Body of pancreas (tissue), 4 donors: ENCODE measurements at places on chromosomes 2 and 18. TPM values are rescaled to one million over a fixed set of nuclear protein-coding genes. Genes with fewer than 3 reads are reported as not detected.
A peak's percentile ranks its signal among the peaks of the same experiment; 100 is the strongest.

Gene GKN1
- not detected for total RNA-seq

Gene CCDC68
- 5.3 TPM for total RNA-seq

Gene KCNG2
- not detected for total RNA-seq

Gene TCF23
- total RNA-seq: 0.66 TPM

Gene FLACC1
- 2.3 TPM for total RNA-seq

GRCh38 chr18:35029103-35029502, 12.1 kb upstream of the MAPRE2 start:
- DNase-seq: no peak

DNA sequence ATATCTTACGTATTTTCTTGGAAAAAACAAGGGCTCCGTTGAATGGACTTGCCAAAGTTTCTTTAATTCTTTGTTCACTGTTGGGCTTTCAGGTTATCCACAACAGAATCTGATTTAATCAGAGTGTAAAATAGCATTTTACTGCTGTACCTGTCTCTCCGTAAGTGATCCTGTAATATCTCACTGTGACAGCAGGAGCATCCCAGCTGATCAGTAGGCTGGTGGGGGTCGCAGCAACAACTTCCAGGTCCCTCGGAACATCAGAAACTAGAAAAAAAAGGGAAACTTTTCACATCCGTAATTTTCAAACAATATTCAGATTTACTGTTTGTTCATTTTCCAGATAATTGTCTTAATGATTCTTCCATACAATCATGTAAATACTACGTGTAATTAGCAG, 51.2 kb downstream of the FN1 start:
- DNase-seq: no peak

DNA sequence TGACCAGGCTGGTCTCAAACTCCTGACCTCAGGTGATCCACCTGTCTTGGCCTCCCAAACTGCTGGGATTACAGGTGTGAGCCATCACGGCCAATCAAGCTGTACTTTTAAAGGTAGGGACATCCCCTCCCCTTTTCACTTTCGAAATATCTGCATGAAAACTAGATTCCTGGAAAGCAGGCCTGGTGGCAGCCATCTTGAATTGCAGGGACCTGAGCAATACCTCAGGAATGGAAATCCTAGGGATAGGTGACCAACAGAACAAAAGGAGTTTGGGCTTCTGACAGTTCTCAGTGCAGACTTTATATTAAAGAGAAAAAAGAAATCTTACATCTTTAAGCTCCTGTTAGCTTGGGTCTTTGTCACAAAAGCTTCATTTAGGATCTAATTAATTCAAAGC, 62.6 kb downstream of the KLF7 start:
- DNase-seq: no peak

DNA sequence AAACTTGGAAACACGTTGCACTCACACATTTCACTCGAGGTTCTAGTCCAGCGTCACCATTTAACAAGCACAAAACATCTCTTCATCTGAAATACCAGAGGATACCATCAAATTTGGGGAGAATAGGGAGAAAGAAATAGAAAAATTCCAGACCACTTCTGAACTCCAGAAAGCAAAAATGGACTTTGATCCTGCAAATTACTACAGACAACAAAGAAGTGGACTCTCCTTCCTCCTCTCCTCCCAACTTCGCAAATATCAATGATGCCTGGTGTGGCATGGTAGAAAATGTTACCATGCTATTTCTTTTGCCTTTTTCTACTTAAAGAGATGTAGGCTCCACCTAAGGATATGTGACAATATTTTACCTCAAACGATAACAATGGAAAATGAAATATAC, 13.5 kb downstream of the UXS1 start:
- DNase-seq: no peak

GRCh38 chr2:11177871-11178690, 22.8 kb downstream of the SLC66A3 start:
- DNase-seq: no peak

GRCh38 chr2:20421336-20421987, 25.4 kb upstream of the RHOB start:
- DNase-seq: peak; percentile 71

DNA sequence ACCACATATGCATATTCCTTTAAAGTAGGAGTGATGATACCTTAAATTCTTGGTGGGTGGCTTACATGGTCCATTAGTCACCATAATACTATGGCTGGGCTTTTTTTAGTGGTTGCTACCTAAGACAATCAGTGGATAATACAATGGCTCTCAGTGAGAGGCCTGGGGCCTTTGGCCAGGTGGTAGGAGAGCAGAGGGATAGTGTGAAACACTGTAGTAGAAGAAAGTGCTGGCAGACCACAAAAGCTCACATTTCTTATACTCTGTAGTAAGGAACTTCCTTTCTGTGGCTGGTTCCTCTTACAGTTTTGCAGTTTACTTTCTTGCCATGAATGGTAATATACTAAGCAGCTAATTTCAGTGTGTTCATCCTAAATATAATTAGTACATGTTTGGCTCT, 583.5 kb downstream of the XIRP2 start:
- no peak for DNase-seq

DNA sequence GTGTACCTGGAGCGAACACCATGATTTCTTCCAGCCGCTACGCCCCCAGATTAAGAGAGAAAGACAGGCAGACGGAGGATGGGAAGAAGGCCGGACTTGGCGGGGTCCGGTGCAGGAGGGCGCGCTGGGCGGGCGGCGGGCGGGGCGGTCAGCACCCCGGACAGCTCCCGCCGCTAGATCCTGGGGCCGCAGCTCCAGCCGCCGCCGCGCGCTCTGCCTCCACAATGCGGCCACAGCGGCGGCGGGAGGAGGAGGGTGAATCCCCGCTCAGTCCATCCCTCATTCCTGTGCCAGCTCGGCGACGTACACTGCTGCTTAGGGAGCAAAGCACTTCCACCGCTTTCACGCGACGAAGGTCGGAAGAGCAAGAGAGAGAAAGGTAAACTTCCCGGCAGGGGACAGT, at the start of gene AKAIN1:
AKAIN1 (minus strand) TSS at position 226 of the 403 bp plus-strand sequence; CDS start at position 22, 204 bp downstream.
- peak; percentile 17 for DNase-seq
